ENCODE measurements at places on chromosomes 12 and 14.

- DNase-seq: no peak
These were observed 19.9 kb downstream of the SH2B3 start for GRCh38 chr12:111425655-111426054.

DNA sequence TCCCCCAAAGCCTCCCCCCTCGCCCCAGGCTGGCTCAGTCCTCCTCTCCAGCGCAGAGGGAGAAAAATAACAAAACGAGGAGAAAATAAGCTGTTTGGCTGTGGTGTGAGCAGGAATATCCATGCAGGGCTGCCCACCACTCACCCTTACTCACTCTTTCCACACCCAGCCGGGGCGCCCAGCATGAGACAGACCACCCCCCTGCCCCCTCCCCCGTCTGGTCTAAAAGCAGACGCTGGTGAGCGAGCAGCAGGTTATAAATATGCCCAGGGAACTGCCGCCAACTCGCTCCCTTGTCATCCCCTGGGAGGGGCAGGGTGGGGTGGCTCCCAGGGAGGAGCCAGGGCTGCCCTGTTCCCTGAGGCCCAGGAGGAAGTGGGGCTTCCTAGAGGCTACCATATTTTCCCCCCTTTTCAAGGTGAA, 7.4 kb downstream of the WNT1 start:
- DNase-seq: no peak

- DNase-seq: peak; percentile 57
These were observed 1.4 kb downstream of the ETNK1 start for GRCh38 chr12:22626406-22626805.

DNA sequence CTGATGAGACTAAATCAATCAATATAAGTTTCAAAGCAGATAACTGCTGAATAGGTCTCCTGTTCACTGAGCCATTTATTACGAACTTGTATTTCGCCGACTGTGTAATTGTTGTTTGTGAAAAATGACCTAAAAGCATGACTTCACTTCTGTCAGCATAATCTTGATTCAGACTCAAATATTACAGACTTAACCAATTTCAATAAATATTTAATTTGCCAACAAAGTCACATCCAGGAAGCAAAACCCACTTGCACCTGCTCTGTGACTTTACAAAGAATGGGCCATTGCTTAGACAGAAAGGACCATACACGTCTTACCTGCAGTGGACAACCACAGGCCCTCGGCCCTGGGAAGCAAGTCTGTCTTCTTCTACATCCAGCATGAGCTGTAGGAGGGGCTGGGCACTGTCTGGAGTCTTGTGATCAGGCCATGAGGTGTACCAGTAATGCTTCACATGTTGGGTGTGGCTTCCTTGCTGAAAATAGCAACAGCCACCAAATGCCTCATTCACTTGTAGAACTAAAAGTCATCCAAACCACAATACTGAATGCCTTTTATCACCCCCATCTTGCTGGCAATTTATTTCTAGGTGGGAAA, 23.5 kb upstream of the PTPRB start:
- peak; percentile 13 for DNase-seq

DNA sequence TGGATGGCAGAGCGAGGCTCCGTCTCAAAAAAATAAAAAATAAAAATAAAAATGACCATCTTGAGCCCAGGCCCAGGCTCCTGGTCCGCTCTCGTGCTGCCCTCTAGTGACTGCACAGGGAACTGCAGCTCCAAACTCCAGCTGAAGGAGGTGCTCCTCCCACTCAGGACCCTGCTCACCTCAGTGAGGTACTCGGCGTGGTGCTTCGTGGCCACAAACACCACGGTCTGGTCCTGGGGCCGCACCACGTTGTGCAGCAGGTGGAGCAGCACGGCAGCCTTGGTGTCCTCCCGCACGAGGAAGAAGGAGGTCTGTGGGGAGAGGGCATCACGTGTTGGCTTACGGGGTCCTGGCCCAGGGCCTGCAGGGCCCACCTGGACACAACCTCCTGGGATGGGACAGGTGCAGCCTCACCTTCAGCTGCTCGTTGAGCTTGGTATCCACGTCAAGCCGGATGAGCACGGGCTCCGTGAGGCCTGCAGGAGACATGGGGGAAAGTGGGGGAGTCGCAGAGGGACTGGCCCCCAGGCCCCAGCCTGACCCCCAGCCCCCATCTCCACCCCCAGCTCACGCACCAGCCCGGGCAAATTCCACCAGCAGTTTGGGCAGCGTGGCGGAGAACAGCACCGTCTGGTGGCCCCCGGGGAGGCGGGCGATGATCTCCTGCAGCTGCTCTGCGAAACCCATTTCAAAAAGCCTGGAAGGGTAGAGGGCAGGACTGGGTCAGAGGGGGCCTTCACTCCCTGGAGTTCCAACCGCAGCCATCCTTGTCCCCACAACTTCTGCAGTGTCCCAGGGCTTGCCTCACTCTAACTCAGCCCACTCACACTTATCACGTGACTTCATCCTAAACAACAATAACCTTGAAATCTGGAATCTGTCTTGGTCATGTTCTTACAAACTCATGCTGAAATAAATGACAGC, 10.6 kb downstream of the DDX54 start:
- DNase-seq: peak; percentile 91

- DNase-seq: no peak
These were observed 71.8 kb downstream of the BICD1 start for GRCh38 chr12:32178341-32179010.
